ENCODE measurements at places on chromosomes 2 and 18. TPM values are rescaled to one million over a fixed set of nuclear protein-coding genes. Genes with fewer than 3 reads are reported as not detected.

GRCh38 chr2:191013682-191013931, 364 bp downstream of the STAT1 start:
- DNase-seq: no peak

DNA sequence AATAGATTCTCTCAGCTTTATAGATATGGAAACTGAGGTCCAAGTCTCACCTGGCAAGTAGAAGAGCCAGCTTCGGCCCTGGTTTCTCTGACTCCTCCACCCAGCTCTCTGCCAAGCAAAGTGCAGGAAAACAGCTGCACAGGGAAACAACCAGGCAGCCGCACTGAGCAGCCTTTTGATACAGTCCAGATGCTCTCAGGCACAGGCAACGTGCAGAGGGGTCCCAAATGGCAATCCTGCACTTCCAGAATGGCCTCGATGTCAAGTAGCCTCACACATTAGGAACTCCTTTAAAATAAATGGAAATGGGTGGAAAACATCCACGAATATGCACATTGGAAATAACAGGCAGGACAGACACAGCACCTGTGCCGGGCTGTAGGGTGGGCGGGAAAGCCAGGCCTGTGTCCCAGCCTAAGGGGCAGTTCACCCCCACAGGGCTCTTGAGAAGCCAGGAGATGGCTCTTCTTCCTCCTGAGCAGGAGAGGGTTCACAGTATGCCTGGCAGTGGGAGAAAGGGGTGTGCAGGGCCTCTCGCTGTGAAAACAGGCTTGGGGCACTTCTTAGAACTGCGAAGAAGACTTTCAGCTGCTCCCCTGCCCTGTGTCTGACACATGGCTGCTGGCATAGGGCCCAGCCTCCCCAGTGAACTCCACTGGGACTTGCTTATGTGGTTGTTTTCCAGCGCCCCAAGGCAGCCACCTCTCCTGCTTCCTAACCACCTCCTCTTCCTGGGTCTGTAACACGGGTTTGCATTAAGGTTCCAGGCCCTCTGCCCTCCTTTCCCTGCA, 63.9 kb upstream of the TUBA3E start:
- peak; percentile 80 for DNase-seq

DNA sequence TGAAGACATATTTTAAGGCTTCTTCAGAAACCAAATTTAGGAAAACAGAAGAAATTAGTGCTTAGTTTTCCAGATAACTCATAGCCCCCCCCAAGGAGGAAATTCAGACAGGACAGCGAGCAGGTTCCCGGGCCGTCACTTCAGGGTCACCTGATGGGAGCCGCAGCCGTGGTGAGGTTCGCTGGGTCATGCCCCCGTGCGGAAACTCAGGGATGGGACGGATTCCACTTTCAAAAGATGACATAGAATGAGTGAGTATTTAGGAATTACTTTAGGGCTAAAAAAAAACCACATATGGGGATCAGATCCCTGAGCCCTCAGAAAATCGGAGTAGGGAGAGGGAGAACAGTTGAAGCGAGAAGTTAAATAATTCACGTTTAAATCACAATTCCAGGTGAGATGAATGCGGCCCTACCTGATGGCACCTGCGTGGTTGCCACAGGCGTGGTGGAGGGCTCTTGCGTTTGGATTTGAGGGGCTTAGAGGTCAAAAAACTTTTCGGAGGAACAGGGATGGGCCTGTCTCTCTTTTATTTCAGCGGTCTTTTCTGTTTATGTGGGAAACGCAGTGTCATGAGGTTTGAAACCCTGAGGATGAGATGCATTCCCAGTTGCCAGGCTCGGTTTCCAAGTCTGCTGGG, 114.4 kb downstream of the NFATC1 start:
- no peak for DNase-seq

Gene PLGLB1
- 0.87 TPM for total RNA-seq

- DNase-seq: peak; percentile 9
These were observed 9.8 kb downstream of the WDR43 start for GRCh38 chr2:28904295-28904694.

- DNase-seq: no peak
These were observed 12.8 kb upstream of the NPPC start for GRCh38 chr2:231939022-231939421.

Gene USP40
- 12.2 TPM for total RNA-seq

DNA sequence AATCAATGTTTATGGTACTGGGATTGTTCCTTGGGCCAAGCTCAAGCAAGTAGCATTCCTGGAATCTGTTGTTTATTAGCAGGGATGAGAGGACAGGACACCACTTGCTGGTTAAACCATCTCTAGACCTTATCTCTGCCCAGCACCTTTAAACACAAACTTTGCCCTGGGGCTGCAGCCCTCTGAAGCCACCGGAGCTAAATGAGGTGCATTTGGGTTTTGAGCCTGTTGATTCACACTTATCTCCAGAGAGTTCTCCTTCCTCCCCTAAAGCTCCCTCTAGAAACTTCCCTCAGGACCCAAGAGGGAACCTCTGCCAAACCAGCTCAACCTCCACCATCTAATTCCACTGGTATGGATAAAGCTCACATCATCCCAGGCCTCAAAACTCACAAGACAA, 94.8 kb upstream of the EPAS1 start:
- no peak for DNase-seq

DNA sequence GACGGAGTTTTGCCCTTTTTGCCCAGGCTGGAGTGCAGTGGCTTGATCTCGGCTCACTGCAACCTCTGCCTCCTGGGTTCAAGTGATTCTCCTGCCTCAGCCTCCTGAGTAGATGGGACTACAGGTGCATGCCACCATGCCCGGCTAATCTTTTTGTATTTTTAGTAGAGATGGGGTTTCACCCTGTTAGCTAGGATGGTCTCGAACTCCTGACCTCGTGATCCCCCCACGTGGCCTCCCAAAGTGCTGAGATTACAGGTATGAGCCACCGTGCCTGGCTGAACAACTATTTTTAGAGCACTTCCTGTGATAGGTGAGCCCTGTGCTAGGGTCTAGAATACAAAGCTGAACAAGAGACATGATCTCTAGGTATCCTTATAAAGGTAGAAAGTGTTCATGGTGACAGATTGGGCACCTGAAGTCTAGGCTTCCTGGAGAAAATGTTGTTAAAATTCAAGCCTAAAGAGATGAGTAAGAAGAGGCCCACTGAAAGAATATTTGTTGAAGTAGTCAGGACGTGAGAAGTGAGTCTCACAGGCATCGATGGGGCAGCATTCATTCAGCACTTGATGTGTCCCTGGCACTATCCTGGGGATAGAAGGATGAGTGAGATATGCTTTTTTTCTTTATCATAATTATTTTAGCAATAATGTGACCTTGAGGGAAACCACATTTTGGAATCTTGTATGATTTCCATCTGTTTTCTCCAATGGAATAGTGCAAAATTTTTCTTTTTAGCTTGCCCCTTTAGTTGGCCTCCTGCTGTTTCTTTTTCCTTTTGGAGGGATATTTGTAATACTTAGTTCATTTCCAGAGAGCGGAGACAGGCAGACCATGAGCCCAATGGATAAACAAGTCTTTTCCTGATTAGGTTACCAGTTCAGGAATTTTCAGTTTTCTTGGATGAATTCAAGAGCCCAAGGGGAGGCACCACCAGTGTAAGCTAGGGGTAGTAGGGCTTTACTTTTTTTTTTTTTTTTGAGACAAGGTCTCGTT, 5.1 kb downstream of the ZNF236 start:
- DNase-seq: no peak

GRCh38 chr18:62450546-62451410, 72.0 kb upstream of the ZCCHC2 start:
- DNase-seq: peak; percentile 97

DNA sequence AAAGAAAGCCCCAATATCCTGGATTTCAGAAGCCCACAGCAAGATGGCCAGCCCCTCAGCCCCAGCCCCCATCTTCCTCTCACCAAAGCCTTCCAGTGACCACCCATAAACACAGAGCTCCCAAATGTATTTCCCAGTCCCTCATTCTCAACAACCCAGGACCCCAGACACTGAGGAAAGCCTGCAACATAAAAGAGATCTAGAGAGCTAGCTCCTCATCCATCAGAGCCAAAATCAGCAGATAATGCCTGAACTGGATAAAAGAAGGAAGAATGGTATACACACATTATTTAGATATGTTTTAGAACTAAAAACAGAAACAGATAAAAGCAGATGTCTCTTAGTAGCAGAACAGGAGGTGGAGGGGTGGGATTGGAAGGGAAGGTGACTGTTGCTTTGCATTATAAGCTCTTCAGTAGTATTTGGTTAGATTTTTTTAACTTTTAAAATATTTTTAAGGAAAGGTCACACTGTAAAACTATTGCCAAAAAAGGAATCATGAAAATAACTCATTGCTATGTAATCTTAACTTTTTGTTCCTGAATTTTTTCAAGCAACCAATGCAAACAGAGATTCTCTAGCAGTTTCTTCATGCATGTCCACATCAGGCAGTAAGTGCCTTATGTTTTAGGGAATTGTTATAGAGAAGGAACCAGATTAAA, 144.2 kb upstream of the PKDCC start:
- no peak for DNase-seq

GRCh38 chr2:49972699-49973098, 818.4 kb upstream of the FSHR start:
- DNase-seq: no peak

- DNase-seq: no peak
These were observed 46.4 kb upstream of the MTCL1 start for GRCh38 chr18:8658858-8659485.

DNA sequence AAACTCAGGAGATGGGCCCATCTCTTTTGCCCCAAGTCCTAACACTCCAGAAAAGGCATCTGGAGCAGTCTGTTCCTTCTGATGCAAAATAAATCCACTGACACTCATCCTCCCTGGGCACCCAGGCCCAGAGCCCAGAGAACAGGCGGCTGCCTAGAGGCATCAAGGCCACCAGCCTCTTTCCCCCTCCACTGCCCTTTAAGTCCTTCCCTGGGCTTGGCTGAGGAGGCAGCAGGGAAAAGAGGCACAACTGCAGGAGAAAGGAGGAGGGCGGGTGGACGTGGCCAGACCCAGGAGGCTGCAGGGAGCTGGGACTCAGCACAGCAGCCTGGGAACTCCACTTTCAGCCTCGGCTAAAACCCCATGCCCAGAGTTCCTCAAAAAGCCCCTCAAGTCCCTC, 99.7 kb upstream of the ID2 start:
- no peak for DNase-seq

Gene ALLC
- total RNA-seq: not detected

DNA sequence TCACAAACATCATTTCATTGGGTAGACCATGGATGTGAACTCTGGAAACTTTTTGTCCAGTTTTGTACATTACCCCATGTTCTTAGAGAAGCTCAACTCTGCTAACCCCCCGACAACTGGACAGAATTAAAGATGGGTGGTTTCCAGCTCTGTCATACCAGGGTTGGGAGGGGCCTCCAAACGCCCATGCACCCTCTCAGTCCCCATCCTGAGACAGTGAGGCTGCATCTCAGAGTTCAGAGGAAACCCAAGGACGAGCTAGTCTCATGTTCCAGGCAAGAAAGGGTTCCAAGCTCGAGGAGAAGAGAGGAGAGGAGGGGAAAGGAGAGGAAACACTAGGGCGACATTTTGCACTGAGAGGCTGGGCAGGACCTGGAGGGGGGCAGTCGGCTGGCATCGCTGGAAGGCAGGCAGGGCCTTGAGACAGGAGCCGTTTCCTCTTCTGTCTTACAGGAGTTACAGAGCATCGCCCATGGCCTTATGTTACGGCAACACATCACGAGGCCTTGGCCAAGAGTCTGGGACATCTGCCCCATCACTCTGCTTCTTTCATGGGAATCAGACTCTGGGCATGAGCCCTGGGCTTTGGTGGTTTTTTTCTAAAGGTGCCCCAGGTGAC, 16.4 kb downstream of the MAL start:
- DNase-seq: no peak

DNA sequence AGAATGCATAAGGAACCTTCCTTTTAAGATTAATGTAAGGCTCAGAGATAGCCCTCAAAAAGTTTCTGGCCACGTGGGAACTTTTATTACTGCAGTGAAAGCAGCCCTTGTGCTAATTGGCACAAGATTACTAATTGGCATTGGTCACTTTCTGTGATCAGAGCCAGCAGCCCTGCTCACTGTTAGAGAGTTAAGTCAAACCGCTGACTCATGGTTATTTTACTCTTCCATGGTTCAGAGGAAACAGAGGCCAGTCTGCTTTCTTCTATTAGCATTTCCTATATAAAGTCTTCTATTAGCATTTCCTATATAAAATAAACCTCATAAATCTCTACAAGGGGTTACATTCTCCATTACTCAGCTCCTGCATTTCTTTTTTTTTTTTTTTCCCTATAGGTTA, 1.5 kb upstream of the SLC35G4 start:
- DNase-seq: no peak

GRCh38 chr18:21342372-21342771, 100.3 kb downstream of the GREB1L start:
- no peak for DNase-seq

- no peak for DNase-seq
These were observed 417.0 kb upstream of the CHST9 start for GRCh38 chr18:27602092-27602491.

DNA sequence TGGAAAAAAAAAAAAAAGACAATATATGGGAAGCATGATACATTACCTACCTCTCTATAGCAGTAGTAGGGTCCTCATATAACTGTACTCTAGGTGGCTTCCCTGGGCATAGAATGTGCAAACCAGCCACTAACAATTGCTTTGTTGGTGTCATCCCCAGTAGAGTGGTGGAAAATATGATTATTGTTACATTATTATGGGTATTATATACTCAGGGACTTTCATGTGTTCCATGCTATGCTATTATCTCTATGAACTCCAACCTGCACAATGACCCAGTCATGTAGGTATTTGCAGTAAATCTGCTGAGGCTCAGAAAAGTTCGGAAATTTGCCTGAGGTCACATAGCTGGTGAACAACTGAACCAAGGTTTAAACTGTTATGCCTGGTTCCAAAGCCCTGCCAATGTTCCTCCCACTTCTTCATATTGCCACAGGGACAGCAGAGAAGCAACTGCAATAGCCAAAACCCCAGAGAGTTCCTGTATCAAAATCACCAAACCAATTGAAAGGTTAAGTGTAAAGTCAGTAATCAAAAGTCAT, 52.6 kb upstream of the MAP4K4 start:
- DNase-seq: no peak

Gene OXER1
- not detected for total RNA-seq

DNA sequence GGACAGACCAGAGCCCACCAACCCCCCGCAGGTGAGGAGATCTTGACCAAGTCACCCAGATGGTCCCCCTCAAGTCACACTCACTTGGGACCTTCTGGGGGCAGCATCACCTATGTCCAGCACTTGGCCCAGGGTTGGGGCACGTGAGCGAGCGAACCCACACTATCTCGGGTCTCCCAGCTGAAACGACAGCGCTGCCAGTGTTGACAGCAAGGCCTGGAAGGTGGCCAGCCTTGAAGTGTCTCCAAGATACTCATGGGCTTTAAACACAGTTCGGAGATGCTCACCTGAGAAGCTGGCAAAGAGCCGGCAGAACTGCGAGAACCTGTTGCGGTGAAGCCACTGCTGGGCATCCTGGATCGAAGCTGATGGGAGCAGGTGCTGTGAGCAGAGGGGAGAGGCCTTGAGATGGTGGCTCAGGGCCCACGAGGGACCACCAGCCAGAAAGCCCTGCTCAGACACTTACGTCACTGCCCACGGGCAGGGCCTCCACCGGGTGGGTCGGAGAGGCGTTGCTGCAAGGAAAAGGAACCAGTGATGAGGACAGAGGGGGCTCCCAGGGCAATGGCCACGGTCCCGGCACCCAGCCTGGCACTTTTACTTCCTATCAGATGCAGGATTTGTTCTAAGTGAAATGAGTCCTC, 47.5 kb downstream of the TFCP2L1 start:
- DNase-seq: no peak
